ENCODE measurements at places on chromosomes 3 and 15.

DNA sequence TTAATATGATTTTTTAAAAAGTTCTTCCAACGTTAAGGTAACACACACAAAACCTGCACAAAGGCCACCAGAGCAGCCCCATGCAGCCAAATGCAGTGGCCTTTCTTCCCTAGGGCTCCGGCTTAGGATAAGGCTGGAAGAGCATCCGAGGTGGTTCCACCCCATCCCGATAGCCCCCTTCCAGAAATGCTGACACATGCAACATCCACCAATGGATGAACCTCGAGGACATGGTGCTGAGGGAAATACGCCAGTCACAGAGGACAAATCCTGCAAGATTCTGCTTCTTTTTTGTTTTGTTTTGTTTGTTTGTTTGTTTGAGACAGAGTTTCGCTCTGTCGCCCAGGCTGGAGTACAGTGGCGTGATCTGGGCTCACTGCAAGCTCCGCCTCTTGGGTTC lies 199.3 kb upstream of the NSMCE3 start:
- DNase-seq: no peak

GRCh38 chr3:178513546-178514380 lies 22.5 kb upstream of the KCNMB2 start:
- DNase-seq: peak; percentile 67

DNA sequence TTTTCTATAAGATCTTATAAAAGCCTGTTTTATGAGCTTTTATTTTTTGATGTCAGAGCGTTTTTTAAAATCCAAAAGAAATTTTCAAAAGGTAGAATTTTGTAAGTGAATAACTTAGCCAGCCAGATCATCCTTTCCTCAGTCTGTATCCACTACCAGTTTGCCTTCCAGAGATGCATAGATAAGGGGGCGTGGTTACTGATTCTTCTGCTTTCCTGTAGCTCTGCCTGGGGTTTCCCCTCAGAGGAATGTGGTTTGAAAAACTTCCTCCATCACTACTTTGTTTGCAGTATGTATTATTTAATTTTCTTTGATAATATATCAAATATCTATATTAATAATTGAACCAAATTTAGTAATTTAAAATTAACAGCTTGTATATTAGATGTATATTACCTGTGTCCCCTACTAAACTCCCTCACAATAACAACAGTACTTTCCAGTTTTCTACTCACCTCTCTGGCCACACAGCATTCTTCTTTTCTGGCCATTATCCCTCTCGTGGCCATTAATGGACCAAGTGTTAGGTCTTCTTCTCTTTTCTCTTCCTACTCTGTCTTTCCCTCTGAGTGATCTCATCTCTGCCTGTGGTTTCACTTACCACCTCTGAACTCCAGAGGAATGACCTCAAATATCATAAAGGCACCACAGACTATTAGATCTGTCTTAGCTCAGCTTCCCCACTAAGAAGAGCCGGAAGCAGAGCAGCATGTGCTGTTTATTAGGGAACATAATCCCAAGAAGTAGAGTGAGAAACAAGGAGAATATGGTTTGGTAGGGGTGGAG lies 239.7 kb downstream of the UBE2E2 start:
- DNase-seq: no peak

DNA sequence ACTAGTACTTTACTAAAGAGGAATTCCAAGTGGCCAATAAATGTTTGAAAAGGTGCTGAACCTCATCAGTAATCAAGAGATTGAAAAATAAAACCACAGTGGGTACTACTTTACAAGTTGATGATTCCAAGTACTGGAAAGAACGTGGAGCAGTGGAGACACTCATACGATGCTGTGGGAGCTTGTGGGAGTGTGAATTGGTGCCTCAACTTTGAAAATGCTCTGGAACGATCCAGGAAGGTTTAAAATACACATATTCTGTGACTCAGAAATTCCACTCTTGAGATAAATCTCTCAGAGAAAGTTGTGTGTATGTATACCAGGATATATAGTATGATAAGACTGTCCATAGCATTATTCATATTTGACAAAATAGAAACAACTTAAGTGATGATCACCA lies 9.3 kb downstream of the LRCH3 start:
- DNase-seq: no peak

DNA sequence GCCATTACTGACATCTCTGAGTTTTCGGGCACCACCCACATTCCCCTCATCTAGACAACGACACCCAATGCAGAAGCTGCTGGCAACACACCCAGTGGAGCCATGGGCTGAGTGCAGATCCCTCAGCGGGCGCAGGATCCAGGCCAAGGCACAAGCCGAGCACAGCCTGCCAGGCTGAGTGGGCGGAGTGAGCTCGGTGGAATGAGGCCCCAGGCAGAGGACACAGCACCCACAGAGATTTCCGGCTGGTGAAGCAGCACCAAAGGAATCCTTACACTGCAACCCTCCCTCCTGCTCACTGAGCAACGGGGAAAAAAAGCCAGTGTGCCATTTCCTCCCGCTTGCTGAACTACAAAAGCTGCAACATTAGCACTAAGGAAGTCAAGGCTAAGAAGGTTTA lies 34.3 kb downstream of the ZMAT3 start:
- DNase-seq: no peak

- DNase-seq: peak; percentile 41
Observed at GRCh38 chr15:90221246-90221900, 12.4 kb downstream of the CIB1 start.

- peak; percentile 21 for DNase-seq
Observed at GRCh38 chr15:22949074-22949547, 31.1 kb downstream of the CYFIP1 start.

GRCh38 chr3:138172625-138173024 lies 2.1 kb downstream of the DBR1 start:
- no peak for DNase-seq

- DNase-seq: no peak
Observed at GRCh38 chr15:38593524-38593923, 28.9 kb upstream of the RASGRP1 start.

DNA sequence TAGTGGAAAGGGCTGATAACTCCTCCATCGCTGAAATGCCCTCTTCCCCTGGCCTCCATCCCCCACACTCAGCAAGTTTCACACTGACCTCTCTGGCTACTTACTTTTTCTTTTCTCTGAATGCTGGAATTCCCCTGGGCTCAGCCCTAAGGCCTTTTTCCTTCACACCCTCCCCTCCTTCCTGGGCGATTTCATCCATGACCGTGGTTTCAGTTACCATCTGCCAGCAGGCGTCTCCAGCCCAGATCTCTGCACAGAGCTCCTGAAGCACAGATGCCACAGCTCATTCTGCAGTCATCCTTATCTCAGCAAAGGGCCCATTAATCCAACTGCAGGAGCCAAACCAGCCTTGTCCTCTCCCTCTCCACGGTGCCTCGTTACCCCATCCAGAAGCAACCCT lies 114.0 kb downstream of the RFTN1 start:
- DNase-seq: no peak

- no peak for DNase-seq
Observed at GRCh38 chr3:189690672-189691071, 59.5 kb downstream of the TP63 start.

- DNase-seq: peak; percentile 21
Observed at GRCh38 chr3:21826416-21826815, 75.4 kb upstream of the ZNF385D start.

DNA sequence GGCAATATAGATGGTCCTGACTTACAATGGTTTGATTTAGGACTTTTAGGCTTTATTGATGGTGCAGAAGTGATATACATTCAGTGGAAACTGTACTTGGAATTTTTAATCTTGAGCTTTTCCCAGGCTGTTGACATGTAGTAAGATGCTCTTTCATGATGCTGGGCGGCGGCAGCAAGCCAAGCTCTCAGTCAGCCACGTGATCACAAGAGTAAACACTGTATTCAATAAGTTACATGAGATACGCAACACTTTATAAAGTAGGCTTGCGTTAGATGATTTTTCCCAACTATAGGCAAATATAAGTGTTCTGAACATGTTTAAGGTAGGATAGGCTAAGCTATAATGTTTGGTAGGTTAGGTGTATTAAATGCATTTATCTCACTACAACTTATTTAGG lies 17.9 kb downstream of the PARP9 start:
- no peak for DNase-seq

DNA sequence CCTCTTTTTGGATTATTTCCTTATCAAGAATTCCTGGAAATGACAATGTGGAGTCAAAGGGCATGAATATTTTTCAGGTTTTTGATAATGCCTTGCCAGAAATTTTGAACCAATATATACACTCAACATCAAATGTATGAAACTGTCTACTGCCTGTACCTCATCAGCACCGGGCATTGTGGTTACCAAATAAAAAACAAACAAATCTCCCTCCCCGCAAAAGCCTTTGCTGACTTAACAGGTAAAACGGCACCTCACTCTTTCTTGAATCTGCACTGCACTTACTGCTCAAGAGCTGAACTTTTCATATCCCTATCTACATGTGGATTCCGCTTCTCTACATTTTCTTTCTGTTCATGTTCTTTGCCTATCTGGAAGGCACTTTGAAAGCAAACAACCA lies 134.5 kb upstream of the PRICKLE2 start:
- DNase-seq: no peak

DNA sequence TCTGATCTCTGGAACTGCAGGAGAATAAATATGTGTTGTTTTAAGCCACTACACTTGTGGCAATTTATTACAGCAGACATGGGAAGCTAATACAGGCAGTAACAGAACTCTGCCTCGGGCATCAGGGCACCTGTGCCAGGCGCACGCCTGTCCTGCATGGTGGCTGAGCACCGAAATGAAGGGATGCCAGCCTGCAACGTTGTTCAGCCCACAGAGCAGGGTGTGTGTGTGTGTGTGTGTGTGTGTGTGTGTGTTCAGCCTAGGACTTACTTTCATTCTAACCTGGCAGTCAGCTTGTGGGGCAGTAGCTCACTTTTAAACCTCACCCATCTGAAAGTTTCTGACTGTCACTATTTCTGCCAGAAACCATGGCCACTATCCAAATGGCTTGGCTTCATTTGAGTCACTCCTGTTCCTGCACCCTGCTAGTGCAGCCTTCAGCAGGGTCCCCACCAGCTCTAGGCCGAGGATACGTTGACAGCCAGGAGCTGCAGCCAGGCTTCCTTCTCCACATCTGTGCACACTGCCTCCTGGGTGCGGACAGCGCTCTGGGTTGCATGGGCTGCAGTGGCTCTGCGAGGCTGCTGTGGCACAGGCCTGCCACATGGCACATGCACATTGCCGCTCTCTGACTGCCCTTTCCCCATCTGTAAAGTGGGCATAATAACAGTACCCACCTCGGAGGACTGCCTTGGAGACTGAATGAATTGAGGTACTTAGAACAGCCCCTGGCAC lies 4.5 kb downstream of the UROC1 start:
- DNase-seq: no peak

DNA sequence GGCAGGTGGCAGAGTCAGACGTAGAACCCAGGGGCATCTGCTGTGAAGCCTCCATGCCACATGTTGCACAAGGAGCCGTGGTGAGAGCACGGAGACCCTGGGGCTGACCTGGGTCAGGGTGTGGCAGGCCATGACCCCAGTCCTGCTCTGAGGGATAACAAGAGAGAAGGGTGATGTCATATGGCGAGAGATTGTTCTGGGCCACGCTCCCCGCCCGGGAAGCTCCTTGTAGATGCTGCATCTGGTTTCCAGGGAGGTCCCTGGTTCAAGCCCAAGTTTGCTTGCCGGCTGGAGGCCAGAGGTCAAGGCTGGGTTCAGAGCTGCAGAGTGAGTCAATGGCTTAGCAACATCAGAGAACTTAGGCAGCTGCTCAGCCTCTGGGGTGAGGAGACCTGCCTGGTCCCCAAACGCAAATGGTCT lies 17.3 kb downstream of the FGD5 start:
- no peak for DNase-seq

DNA sequence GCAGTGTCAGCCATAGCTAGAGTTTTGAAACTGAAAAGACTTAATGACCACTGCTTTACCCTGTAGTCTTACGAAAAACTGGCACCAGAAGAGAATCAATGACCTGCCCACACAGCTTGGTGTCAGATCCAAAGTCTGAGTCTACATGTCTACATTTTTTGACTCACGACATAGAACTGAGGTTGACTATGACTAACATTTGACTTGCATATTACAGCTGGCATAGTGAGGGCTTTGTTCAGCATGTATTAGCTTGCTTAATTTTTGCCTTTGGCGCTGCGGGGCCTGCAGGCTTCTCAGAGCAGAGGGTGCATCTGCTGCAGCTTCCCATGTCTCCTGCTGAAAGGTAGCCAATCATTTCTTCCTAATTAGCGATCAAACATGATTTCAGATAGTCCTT lies 167.0 kb downstream of the EBLN2 start:
- DNase-seq: no peak

DNA sequence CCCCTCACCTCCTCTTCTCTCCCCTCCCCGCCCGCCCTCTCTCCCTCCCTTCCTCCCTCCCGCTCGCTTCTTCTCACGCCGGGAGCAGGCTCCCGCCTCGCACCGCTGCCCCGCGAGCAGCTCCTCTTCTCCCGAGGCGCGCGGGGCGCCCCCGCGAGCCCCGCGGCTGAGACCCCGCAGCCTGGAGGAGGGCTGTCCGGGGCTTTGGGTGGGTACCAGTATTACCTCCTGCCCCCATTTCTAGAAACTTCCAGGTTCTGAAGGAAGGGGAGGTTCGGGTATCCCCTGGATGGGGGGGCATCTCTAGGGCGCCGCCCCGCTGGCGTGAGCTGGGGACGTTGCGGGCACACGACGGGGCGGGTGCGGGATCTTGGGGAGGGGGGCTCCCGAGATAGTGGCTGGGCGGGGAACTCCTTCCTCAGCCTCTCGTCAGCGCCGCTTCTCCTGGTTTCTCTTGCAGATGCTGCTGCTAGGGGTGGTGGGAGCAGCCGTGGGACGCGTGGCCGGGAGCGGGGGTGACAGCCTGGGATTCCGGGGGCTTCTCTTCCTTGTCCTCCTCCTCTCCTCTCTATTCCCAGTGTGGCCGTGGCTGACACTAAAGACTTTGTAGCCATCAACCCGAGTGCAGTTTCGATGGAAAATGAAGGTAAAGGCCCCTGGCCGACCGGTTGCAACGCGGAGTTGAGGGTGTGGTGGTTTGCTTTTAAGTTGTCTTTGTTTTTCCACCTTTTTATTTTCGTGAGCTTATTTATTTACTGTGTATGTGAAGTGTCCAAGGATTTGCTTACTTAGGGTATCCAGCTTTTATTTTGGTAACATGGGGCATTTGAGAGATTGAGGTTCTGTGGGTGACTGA lies 474 bp downstream of the ATP2C1 start:
- no peak for DNase-seq

DNA sequence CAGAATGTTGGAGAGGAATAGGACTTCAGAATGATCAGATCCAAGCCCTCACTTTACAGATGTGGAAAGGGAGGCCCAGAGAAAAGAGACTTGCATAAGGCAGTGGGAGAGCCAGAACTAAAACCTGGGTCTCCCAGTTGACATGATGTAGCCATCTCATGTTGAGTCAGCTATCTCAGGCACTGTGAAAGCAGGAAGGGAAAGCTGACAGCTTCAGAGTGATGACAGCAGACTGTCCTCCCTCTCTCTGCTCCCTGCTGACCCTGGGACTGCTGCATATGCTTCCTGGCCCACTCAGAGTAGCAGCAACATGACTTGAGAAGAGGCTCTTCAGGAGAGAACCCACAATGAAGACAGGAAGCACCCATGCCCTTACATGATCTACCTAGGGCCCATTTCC lies 14.7 kb downstream of the FHIT start:
- DNase-seq: no peak

GRCh38 chr15:75455982-75456531 lies 4.6 kb upstream of the SIN3A start:
- DNase-seq: no peak

GRCh38 chr3:117801912-117802239 lies 1092.3 kb downstream of the TUSC7 start:
- DNase-seq: no peak
